ENCODE measurements at places on chromosomes 13 and 19.

DNA sequence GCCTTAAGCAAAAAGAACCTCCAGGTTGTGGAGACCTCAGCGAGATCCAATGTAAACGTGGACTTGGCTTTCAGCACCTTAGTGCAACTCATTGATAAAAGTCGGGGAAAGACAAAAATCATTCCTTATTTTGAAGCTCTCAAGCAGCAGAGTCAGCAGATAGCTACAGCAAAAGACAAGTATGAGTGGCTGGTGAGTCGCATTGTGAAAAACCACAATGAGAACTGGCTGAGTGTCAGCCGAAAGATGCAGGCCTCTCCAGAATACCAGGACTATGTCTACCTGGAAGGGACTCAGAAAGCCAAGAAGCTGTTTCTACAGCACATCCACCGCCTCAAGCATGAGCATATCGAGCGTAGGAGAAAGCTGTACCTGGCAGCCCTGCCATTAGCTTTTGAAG, 58.5 kb downstream of the ARHGAP35 start:
- H3K27ac ChIP-seq: no peak overlapping the region
- peaks cover 32% of the 10 kb centered on the region for H3K36me3 ChIP-seq
- DNase-seq: peak; percentile 75
- H3K27me3 ChIP-seq: no peaks in the 10 kb centered on the region

DNA sequence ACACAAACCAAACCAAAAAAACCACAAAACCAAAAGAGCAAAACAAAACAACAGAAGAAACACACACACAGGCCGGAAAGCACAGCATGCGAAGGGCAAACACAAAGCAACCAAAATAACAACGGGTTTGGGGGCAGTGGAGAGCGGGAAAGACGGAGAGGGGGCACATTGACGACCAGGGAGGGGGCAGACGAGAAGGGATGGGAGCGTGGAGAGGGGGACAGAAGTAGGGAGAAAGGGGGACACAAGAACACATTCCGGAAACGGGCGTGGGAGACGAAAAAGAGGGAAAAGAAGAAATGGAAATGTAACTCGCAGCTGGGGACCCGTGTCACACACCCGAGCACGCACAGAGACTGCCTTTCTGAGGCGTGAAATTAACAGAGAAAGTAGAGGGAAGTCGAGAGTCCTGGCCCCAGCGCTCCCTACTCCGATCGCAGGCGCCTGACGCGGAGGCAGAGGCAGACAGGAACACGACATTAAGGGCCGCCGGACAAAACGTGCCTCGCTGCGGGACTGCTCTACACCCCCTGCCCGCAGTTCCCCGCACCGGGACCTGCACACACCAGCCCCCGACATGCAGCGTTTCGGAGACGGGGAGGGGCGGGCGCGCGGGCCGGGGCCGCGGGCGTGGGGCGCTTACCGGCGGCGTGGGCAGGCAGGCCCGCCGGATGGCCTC, 652 bp downstream of the POU4F1 start:
- H3K27me3 ChIP-seq: peaks cover 87% of the 10 kb centered on the region
- H3K4me3 ChIP-seq: no peak overlapping the region
- no peaks in the 10 kb centered on the region for H3K4me1 ChIP-seq

- H3K36me3 ChIP-seq: no peaks in the 10 kb centered on the region
- no peaks in the 10 kb centered on the region for H3K27me3 ChIP-seq
- H3K27ac ChIP-seq: no peak overlapping the region
Observed at GRCh38 chr13:30032263-30032662, 181.8 kb upstream of the UBL3 start.

DNA sequence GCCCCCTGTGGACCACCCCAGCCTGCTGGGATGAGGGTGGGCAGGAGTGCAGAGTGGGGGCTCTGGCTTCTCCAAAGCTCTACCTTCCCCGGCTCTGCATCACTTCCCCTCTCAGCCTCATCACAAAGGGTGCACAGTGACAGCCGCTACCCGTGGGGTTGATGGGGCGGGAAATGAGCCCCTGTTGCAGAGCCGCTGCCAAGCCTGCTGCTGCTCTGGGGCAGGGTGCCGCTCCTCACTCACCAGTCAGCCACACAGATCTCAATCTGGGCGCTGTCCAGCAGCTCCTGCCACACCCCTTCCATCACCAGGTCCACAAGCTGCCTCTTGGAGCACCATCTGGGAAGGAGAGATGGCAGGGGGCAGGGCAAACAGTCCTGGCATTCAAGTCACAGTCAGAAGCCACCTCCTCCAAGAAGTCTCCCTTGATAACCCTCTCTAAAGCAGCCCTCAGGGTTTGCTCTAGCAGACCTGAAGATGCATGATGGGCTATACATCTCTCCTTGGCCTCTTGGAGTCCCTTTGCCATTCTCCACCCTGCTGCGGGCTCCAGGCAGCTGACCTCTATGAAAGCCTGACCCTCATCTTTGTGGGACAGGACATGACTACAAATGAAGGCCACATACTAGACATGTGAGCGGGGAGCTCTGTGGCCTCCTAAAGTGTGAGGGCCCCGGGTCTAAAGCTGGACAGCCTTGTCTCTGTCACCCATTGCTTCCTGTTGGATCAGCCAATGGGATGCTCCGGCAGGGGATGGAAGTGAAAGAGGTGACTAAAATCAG, 15.7 kb downstream of the MRPS12 start:
- no peak overlapping the region for H3K27ac ChIP-seq
- no peak overlapping the region for H3K4me3 ChIP-seq
- no peaks in the 10 kb centered on the region for H3K27me3 ChIP-seq
- H3K36me3 ChIP-seq: peaks cover 17% of the 10 kb centered on the region
- H3K4me1 ChIP-seq: peaks cover 2% of the 10 kb centered on the region
- DNase-seq: no peak

DNA sequence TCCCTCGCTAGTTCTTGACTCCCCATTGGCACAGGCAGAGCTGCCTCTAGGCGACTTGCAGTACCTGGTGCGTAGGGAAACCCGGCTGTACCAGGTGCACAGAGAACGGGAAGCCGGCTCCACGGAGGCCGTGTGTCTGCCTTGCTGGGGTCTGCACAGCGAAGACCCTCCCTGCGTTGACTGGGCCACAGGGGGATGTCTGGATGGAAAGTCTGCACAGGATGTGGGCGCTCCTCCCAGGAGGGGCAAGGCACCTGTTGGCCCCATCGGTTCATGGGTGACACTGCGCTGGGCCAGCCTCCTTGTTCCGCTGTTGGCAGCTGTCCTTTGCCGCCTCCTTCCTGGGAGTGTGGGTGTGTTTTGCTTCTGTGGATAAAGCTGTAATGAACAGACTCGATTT, 138.3 kb downstream of the TEX29 start:
- H3K4me1 ChIP-seq: no peaks in the 10 kb centered on the region
- no peak for DNase-seq
- no peak overlapping the region for H3K27ac ChIP-seq
- H3K36me3 ChIP-seq: no peaks in the 10 kb centered on the region

DNA sequence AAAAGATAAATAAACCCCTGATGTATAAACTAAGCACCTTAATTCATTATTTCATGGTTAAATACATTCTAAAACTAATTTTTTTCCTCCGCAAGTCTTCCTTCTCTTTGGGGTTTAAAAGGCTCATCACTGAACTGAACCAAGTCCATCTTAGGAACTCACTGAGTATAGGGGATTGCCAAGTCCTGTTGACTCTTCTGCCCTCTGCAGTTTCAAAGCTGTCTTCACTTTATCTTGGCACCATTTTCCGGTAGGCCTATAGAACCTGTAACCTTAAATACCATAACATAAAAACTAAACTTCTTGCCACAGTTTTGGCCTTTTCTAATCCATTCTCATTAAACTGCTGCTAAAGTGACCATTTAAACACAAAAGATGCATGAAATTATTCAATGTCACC, 66.5 kb upstream of the USPL1 start:
- no peak overlapping the region for H3K27ac ChIP-seq
- no peaks in the 10 kb centered on the region for H3K4me1 ChIP-seq
- DNase-seq: peak; percentile 43
- no peaks in the 10 kb centered on the region for H3K27me3 ChIP-seq

GRCh38 chr13:112760435-112760834, 70.6 kb downstream of the ATP11A start:
- H3K27me3 ChIP-seq: no peaks in the 10 kb centered on the region
- H3K36me3 ChIP-seq: no peaks in the 10 kb centered on the region
- H3K27ac ChIP-seq: no peak overlapping the region

DNA sequence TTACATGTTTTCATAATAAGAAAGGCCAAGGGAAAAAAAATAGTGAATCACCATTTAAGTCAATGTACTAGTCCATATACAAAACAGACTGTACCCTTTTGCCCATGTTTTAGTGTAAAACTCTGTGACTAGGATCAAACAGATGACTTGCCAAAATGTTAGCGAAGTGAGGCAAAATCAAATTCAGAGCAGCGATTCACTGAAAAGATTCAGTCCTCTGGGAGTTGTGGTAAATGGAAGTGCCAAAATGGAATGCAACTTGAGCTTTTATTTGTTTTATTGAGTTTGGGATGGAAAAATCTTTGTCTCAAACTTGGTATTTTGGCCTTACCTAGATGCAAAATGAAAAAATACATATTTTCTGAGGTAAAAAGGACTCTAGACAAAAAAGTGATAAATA, 9.1 kb downstream of the CDADC1 start:
- H3K36me3 ChIP-seq: peaks cover 23% of the 10 kb centered on the region
- no peaks in the 10 kb centered on the region for H3K4me1 ChIP-seq
- H3K27ac ChIP-seq: no peak overlapping the region
- peak; percentile 10 for DNase-seq

DNA sequence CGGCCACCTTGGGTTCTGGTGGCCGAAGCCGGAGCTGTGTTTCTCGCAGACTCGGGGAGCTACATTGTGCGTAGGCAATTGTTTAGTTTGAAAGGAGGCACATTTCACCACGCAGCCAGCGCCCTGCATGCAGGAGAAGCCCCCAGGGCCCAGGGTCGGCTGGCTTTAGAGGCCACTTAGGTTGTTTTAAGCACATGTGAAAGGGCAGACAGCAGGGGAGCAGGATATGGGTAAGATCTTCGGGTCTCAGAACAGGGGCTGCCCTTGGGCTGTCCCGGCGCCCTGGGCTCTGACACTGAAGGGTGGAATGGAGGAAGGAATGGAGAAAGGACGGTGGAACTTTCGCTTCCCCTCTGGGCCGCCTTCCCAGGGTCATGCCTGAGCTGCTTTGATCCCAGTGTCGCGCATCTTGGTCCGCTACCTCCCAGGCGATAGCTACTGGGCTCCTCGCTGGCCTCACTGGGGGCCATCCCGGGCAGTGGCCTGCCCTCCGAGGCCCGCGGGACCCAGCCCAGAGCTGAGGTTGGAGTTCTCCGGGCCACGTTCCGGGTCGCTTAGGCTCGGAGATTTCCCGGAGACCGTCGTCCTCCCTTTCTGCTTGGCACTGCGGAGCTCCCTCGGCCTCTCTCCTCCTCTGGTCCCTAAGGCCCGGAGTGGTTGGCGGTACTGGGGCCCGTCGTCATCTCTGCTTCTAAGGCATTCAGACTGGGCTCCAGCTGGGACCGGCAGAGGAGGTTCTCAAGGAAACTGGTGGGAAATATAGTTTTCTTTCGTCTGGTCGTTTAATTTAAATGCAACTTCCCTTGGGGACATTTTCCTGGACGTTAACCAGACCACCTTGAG, 4.3 kb upstream of the POU4F1 start:
- H3K4me3 ChIP-seq: no peak overlapping the region
- H3K4me1 ChIP-seq: peaks cover 3% of the 10 kb centered on the region
- H3K27ac ChIP-seq: no peak overlapping the region

DNA sequence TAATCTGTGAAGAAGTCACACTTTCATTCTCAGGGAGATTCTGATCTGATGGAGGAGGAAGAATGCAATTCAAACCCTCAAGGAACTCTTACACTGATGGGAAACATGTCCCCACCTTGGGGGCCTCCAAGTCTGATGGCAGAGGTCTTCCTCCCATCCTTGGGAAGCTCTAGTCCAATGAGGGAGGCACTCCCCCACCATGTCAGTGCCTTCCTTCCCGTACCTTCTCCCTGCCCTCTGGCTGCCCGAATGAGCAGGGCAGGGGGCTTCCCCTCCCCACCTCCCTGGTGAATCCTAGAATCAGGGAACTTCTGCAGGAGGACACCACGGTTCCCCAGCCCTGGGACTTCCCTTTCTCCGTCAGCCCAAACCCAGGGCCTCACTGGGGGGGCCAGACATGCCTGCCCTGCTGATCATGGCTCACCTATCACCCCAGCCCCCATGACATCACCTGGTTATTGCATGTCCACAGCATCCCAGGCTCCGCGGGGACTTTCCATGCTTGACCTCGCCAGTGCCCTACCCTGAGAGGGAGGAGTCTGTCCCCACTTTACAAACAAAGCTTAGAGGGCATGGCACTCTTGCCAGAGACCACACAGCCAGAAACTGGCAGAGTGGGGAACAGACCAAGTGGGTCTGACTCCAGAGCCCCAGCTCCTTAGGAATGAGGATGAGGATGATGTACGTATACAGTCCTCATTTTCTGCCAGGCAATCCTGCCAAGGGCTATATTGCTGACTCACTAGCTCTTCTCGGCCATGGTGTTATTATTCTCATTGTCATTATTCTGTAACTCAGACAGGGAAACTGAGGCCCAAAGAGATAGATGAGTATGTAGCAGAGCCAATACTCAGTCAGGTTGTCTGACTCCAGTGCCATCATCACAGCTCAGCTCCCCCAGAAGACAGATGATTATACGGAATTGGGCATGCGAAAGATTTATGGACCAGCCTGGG, 9.6 kb upstream of the BCL3 start:
- peaks cover 29% of the 10 kb centered on the region for H3K4me1 ChIP-seq
- no peak for DNase-seq
- H3K27ac ChIP-seq: no peak overlapping the region
- no peaks in the 10 kb centered on the region for H3K27me3 ChIP-seq
- H3K4me3 ChIP-seq: no peak overlapping the region
- no peaks in the 10 kb centered on the region for H3K36me3 ChIP-seq

DNA sequence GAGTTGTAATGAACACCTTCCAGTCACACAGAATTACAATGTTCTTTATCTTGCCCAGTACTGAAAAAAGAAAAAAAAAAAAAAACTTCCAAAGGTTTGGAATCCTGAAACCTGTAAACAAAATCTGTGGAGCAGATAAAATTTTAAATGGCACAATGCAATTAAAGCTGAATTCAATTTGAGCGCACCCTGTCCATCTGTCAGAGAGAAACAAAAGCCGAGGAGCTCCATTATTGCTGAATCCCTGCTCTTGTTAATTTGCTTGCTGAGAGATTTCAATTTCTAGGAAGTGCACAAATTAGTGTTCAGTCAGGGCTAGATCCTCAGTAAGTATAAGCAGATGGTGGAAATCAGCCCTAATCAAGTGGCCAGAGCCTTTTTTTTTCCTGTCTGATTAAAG, 65.2 kb downstream of the DACH1 start:
- H3K27ac ChIP-seq: no peak overlapping the region
- no peaks in the 10 kb centered on the region for H3K4me1 ChIP-seq
- DNase-seq: no peak
- H3K4me3 ChIP-seq: no peak overlapping the region
